Stimulated activated CD8-positive, alpha-beta memory T cell treated with anti-CD3 and anti-CD28 coated beads, Interleukin-4, amount 100 ng/mL, for 1 hour (primary cell): ENCODE measurements at places on chromosomes 6 and 20.

DNA sequence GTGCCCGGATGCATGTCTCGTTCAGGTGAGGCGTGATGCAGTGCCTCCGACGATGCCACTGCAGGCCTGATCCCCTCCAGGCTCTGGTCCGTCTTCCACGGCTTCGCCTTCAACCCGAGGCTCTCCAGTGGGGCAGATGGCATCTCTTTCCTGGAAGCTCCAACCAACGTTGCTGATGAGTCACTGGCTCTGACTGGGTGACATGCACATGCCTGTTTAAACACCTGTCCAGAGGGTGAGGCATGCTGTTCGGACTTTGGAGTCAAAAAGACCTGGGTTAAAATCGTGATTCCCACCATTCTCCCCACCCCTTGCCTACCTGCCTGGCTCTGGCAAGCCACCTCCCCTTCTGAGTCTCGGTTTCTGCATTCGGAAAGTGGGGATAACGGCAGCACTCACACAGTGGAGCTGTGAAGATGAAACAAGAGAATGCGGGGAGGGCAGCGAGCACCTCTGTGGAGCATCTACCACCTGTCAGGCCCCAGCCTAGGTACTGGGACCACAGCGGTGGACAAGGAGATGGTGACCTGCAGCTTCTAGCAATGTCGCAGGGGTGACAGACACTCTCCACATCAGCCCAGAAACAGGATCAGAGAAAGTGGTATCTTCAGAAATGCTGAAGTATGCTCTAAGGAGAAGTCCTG, 8.5 kb upstream of the EDN3 start:
- DNase-seq: no peak

DNA sequence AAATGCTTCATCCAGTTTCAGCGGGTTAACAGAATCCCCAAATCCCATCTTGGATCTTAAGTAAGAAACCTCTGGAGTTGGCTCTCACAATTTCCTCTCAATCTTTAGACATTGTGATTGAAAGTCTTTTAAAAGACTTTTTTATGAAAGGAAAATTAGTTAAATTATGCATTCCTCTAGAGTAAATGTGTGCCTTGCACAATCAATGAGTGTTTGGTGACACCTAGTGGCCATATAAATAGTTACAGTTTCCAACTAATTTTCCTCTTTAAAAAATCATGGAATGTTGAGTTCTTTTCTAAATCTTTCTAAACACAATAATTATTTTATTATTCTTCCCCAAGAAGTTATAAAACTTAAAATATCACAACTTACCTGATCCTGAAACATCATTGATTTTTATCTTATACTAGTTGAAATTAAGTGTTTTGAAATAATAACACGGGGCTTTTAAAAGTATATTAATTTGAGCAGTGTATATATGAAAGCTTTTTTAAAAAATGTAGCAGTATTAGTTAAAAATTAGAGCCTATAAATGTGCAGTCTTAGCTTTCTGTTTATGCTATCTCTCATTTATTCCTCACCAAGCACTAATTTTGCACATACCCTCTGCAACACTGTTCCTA, 66.4 kb downstream of the PKHD1 start:
- DNase-seq: no peak

DNA sequence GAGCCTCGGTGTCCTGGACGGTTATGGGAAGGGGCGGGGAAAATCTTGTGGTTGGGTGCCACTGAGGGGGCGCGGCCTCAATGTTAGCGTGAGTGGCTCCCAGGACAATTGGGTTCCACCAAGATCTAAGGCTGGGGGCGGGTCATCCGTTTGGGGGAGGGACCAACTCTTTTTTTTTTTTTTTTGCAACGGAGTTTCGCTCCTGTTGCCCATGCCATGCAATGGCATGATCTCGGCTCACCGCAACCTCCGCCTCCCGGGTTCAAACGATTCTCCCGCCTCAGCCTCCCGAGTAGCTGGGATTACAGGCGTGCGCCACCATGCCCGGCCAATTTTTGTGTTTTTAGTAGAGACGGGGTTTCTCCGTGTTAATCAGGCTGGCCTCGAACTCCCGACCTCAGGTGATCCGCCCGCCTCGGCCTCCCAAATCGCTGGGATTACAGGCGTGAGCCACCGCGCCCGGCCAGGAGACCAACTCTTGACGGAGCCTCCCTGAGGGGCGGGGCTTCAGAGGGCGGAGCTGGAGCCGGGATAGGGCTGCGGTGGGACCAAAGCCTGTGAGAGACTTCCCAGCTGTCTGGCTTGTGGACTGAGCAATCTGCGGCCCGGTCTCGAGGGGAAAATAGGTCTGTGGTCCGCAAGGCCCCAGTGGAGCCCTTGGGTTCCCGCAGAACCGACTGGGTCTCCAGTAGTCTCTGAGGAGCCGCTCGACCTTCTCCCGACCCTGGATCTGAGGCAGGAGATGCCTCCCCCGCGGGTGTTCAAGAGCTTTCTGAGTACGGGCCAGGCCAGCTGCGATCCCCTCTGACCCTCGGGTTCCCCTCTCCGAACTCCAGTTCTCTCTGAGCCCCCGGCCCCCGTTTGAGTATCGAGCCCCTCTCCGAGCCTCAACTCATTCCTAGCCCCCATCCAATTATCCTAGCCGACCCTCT, 1.1 kb downstream of the SPAG4 start:
- no peak for DNase-seq

- no peak for DNase-seq
Measured at GRCh38 chr6:166853371-166854325, 102.7 kb downstream of the RNASET2 start.

DNA sequence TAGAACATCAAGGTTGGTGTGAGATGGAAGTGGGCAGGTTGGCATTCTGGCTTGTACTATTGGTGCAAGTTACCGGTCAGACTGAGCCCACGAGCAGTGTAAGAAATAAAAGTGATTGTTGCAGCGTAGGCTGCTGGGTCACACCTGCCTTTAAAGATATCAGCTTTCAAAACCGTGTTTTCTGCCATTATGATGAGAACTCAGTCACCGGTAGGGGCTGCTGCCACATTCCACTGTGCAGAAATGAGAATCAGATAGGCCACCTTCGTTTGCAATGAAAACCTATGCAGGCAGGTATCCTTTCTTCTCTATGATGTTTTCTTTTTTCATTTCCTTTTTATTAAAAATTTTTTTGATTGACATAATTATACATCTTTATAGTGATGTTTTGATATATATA, 168.5 kb downstream of the MYLK4 start:
- DNase-seq: no peak

- DNase-seq: no peak
Measured at GRCh38 chr20:63291811-63292210, 1.2 kb upstream of the COL20A1 start.

DNA sequence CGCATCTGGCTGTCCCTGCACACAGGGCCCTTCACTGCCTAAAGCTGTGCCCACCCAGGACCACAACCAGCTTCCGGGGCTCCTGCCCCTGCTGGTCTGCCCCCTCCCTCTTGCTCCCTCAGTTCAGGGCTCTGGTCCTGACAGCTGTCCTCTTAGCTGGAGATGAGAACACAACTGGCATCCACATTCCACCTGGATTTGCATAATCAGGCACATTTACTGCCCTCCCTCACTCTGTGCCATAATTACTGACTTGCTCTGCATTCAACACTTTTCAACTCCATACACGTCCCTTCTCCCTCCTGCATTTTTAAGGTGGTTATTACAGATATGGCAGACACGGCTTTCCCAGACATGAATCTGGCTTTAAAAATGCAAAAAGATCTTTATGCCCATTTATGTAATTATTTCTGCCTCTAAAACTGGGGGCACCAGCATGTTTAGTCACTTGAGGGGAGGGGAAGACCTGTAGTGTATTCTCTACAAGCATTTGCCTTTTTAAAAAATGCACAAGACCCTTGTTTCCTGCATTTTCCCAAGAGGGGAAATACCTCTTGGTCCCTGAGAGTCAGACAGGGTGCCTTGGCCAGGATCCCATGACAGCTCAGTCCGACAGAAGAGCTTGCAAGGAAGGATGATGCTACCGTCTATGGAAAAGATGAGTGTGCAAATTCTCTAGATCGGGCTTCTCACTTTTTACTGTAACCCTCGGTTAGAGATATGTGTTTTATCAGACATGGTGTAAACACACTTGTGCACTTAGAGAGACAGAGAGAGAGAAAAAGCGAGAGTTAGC, 401.8 kb downstream of the PREX1 start:
- no peak for DNase-seq

- no peak for DNase-seq
Measured at GRCh38 chr6:15409301-15410125, 163.6 kb downstream of the JARID2 start.

DNA sequence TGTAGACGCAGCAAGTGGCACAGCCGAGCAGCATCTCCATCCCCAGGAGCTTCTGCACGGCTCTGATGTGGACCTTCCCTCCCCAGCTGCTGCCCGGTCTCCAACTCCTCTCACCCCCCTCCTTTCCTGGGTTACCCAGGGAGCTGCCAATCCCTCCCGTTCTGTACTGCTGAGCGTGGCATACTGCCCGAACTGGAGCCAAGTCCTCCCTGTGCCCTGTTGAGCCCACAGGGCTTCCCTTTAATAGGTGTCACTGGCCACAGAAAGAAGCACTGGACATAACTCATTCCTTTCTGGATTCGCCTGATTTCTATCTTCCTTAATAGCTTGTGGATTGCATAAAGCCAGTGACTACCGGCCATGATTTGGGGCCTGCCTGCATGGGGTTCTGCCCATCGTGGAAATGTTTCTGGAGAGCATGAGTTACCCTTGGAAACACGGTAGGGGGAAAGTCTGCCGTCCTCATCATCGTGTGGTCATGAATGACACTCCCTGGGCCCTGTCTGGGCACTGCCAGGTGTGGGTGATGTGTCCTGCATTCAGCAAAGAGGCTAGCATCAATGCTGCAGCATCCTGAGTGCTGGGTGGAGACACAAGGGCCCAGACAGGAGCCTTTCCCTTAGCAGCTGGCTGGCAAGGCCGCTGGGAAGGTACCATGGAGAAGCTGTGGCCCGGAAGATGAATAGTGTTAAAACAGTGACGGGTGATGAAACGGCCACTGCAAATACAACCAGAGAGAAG, 189.7 kb downstream of the SYNDIG1 start:
- DNase-seq: no peak

DNA sequence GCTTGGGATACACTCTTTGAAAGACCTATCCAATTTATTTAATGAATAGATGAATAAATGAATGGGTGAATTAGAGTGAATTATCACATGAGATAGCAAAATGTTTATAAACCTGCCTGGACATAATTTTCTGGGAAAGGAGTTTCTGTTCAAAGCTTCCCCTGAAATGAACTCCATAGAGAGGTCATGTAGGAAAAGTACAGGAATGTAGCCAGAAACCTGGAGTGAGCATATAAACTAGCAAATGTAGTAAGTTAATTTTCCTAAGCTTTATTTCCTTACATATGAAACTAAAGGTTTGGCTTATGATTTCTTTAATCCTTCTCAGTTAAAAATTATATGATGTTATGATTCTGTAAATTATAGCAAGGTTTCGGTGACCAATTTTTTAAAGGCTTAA, 380.3 kb upstream of the RSPO3 start:
- DNase-seq: no peak

DNA sequence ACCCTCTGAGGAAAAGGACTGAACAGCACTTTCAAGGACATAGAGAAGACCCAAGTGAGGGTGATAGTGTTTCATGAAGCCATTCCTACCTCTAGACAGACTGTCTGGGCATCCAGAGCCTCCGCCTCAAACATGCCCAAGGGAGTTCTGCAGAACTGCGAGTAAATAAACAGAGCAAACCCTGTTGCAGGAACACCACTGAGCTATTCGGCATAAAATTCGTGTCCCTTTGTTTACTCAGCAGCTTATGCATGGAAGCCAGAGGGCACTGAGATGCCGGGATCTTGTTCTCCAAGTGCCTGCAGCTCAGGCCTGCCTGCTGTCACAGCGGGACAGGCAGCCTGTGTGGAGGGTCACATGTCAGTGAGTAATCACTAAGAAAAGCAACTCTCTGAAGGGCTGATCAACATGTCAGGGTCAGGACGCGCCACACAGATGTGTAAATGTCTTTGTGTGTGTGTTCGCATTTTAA, 164.9 kb upstream of the HEY2 start:
- no peak for DNase-seq

GRCh38 chr6:133555685-133556084, 314.5 kb downstream of the EYA4 start:
- no peak for DNase-seq

GRCh38 chr6:70210462-70210861, 92.4 kb downstream of the COL9A1 start:
- DNase-seq: no peak

- no peak for DNase-seq
Measured at GRCh38 chr6:44651604-44652003, 264.1 kb downstream of the CDC5L start.

DNA sequence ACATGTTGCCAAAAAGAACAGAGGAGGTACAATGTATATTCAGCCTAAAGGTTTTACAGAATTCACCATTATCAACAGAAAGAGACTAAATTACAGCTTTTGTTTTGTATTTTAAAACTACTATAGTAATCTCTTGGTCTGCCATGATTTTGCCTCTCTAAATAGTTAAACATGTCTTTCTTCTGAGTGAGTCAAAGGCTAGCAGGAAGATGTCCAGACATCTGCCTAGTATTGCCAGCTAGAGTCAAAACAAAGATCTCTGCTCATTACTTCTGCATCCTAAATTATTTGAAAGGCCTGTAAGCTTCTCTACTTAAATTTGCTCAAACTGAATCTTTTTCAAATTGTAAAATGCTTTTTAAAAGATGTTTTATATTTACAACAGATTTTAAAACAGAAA, 8.8 kb downstream of the ASF1A start:
- DNase-seq: no peak

DNA sequence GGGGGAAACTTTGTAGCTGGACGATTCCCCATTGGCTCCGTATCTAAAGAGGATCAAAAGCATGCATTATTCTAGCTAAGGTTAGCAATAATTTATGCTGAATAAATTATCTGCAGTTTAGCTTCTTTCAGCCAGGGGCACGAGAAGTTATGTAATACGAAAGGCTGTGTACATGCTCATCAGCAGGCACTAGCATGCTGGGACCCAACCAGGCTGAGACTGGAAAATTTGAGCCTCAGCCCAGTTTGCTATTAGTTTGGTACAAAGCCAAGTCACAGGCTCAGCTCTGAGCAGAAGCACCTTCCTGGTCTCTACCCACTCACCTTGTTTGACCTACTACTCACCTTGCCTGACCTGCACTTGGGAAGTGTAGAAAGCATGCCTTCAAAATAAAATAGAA, 328.1 kb upstream of the ARID1B start:
- no peak for DNase-seq

DNA sequence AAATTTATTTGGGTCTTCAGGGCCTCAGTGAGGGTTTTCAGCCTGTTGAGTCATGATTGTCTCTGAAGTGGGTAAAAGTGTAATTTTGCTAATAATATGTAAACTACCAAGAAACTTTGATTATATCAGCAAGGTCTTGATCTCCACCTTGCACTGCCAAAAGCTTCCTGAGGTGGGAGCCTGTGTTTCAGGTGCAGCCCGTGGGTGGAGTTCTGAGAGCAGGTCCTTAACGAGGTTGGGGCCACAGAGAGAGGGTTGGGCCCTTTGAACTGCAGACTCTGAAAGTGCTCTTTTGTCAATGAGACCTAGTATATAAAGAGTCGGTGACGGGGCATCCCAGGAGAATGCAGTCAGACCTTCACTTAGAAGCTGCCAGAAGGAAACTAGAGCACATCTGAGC, 129.7 kb upstream of the MAP3K4 start:
- DNase-seq: no peak
